ENCODE measurements at places on chromosomes 12 and 14. TPM values are rescaled to one million over a fixed set of nuclear protein-coding genes. Genes with fewer than 3 reads are reported as not detected.

DNA sequence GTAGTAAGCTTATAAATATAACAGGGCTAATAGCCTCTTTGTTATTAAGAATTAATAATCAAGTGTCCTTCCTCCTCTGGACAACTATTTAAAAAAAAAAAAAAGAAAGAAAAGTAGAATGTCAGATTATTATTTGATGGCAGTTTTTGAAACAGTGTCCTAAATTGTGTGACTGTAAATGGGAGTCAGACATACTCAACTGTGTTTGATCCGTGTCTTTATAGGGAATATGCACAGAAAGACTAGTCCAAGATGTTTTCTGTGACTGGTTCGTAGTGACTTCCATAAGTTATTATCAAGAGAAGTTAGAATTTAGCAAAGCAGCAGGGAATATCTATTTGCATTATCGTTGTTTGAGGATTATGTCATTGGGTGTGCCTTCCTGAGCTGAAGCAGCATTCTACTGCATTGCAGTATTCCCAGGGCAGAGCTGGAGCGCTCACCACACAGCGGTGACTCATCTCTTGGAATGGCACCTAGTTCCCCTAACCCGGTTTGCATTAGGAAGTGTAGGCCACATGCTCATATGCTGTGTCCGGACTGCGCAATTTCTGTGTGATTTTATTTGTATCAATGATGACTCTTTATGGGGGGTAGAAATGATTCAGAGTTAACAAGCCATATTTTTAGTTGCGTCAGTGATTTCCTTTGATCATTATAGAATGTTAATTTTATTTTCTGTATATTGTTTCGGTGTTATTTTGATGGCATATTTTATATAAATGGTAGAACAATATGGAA is 7.9 kb downstream of the DYNC1H1 start:
- H3K27me3 ChIP-seq, result no peaks in the 10 kb centered on the region
- H3K4me1 ChIP-seq, result peaks cover 4% of the 10 kb centered on the region

DNA sequence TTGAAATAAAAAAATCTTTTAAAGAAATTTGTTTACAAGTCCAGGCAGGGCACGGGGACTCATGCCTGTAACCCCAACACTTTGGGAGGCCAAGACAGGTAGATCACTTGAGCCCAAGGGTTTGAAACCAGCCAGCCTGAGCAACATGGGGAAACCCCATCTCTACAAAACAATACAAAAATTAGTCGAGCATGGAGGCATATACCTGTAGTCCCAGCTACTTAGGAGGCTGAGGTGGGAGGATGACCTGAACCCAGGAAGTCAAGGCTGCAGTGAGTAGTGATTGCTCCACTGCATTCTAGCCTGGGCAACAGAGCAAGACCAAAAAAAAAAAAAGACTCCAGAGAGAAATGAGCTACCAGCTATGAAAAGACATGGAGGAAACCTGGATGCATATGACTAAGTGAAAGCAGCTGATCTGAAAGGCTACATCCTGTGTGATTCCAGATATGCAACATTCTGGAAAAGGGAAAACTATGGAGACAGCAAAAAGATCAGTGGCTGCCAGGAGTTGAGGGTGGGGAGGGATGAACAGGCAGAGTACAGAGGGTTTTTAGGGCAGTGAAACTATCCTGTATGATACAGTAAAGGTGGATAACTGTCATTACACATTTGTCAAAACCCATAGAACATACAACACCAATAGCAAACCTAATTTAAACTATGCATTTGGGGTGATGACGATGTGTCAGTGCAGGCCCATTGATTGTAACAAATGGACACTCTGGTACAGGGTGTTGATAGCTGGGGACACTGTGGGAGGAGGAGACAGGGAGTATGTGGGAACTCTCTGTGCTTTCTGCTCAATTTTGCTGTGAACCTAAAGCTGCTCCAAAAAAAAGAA is 59.9 kb downstream of the PRKAB1 start:
- H3K27me3 ChIP-seq, result no peaks in the 10 kb centered on the region
- no peaks in the 10 kb centered on the region for H3K36me3 ChIP-seq
- H3K4me3 ChIP-seq, result no peak overlapping the region
- H3K27ac ChIP-seq, result no peak overlapping the region
- no peak for DNase-seq
- no peaks in the 10 kb centered on the region for H3K4me1 ChIP-seq

GRCh38 chr12:85733984-85734383 is 102.2 kb downstream of the RASSF9 start:
- H3K27ac ChIP-seq, result no peak overlapping the region
- no peaks in the 10 kb centered on the region for H3K27me3 ChIP-seq
- H3K4me1 ChIP-seq, result no peaks in the 10 kb centered on the region
- DNase-seq, result no peak
- no peaks in the 10 kb centered on the region for H3K36me3 ChIP-seq

DNA sequence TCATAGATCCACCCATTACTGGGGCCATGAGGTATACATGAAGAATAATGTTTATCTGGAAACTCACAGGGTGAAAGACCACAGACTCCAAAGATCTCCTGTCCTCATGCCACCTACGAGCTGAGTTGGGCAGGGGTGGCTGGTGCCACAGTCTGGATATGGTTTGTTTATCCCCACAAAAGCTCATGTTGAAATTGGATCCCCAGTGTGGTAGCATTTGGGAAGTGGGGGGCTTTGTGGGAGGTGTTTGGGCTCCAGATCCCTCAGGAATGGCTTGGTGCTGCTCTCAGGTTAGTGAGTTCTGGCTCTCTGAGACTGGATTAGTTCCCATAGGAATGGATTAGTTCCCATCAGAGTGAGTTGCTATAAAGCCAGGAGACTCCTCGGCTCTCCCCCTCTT is 192.3 kb upstream of the FSCB start:
- no peak overlapping the region for H3K4me3 ChIP-seq
- H3K4me1 ChIP-seq, result no peaks in the 10 kb centered on the region
- H3K36me3 ChIP-seq, result no peaks in the 10 kb centered on the region
- no peaks in the 10 kb centered on the region for H3K27me3 ChIP-seq
- no peak for DNase-seq
- H3K27ac ChIP-seq, result no peak overlapping the region

DNA sequence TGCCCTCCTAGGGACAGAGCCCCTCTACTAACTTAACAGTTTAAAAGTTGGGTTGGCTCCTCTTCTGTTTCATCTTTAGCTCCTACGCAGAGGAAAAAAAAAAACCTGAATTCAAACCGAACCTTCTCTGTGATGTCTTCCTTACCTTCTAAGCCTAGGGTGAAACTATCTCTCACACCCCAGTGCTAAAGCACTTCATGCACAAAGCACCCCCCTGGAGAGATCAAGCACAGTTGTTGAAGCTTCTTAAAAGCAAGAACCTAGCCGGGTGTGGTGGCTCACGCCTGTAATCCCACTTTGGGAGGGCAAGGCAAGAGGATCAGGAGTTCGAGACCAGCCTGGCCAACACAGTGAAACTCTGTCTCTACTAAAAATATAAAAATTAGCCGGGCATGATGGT is 37.6 kb downstream of the CORO1C start:
- H3K4me3 ChIP-seq, result no peak overlapping the region
- peaks cover 37% of the 10 kb centered on the region for H3K4me1 ChIP-seq
- H3K27ac ChIP-seq, result peak overlapping the region; percentile 86
- no peaks in the 10 kb centered on the region for H3K27me3 ChIP-seq
- DNase-seq, result no peak

- peaks cover 16% of the 10 kb centered on the region for H3K4me1 ChIP-seq
- peak; percentile 62 for DNase-seq
- H3K36me3 ChIP-seq, result no peaks in the 10 kb centered on the region
These were observed 5.2 kb downstream of the FRS2 start for GRCh38 chr12:69475237-69475975.

DNA sequence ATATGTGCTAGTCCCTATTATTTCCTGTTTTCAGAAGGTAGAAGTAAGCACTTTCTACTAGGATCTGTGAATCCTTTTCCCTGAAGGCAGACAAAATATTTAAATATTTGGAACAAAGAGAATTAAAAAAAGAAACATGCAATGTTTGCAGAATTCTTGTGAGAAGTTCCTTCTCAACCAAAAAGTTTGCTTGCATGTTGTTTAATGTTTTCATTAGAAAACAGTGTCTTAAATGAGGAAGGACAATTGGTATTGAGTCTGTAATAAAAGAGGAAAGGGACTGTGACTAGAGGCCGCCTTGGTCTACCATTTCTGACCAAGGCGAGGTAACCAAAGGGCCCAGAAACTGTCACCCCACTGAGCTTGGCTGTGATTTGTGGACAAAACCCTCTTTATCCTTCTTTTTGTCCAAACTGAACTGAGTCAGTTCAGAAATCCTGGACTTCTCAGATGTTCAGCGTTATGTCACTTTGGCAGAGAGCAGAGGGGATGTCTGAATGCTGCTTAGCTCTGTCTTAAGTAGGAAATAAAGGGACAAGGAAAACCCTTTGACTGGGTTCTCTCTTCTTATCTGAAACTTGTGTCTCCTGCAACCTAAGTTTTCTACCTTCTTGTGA is 129.8 kb upstream of the CPM start:
- H3K27me3 ChIP-seq, result no peaks in the 10 kb centered on the region
- H3K36me3 ChIP-seq, result no peaks in the 10 kb centered on the region
- H3K27ac ChIP-seq, result peak overlapping the region; percentile 27
- peak; percentile 8 for DNase-seq
- H3K4me1 ChIP-seq, result peaks cover 10% of the 10 kb centered on the region

DNA sequence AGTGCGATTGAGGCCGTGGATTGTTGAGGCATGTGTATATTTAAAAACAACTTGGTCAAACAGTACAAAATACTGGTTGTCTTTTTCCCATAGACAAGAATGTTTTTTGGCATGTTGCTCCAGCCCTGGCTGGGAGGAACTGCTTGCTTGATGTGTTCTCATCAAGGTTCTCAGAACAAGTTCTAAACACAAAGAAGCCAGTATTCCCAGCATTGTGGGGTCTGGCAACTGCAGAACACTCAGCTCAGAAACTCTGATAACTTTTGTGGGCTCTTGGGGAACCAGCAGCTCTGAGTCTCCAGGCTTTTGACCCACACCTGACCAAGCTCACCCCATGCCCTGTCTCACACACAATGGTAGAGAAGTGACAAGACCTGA is 27.1 kb upstream of the DICER1 start:
- no peaks in the 10 kb centered on the region for H3K36me3 ChIP-seq
- no peak for DNase-seq
- no peaks in the 10 kb centered on the region for H3K27me3 ChIP-seq
- H3K27ac ChIP-seq, result no peak overlapping the region
- H3K4me3 ChIP-seq, result no peak overlapping the region

DNA sequence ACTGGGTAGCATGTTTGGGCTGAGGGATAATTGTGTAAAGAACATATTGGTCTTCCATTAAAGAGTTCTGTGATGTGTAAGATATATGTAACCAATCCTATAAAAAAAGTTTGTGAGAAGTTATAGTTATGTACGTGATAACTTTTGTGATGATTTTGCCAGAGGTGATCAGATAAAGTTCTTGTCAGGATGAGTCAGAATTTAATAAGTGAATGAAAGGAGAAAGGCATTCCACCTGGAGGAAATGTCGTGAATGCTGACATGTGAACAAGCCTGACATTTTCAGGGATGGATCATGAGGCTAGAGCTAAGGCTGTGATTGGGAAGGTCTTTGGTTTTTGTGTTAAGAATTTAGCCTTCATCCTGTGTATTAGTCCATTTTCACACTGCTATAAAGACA is 241.5 kb downstream of the SNAPC1 start:
- H3K4me1 ChIP-seq, result peaks cover 3% of the 10 kb centered on the region
- H3K36me3 ChIP-seq, result no peaks in the 10 kb centered on the region
- DNase-seq, result no peak

DNA sequence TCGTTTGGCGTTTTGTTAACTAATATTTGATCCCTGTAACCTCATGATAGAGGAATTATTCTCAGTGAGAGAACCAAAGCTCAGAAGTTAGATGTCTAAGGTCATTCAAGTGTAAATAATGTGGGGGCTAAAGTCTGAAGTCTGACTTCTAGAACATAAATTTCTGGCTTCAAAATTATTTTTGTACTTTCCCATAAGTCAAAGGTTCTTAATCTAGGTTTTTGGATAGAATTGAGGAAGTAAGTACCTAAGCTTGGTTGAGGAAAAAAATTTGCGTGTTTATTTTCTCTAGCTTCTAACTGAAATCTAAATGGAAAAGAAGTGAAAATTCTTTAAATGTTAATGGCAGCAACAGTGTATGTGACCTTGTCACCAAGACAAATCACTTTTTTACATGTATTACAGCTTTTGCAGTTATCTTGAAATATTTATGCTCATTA is 2.3 kb downstream of the LARP4 start:
- no peak overlapping the region for H3K27ac ChIP-seq
- H3K4me1 ChIP-seq, result peaks cover 3% of the 10 kb centered on the region
- H3K27me3 ChIP-seq, result no peaks in the 10 kb centered on the region
- no peak for DNase-seq
- H3K4me3 ChIP-seq, result no peak overlapping the region
- H3K36me3 ChIP-seq, result no peaks in the 10 kb centered on the region

DNA sequence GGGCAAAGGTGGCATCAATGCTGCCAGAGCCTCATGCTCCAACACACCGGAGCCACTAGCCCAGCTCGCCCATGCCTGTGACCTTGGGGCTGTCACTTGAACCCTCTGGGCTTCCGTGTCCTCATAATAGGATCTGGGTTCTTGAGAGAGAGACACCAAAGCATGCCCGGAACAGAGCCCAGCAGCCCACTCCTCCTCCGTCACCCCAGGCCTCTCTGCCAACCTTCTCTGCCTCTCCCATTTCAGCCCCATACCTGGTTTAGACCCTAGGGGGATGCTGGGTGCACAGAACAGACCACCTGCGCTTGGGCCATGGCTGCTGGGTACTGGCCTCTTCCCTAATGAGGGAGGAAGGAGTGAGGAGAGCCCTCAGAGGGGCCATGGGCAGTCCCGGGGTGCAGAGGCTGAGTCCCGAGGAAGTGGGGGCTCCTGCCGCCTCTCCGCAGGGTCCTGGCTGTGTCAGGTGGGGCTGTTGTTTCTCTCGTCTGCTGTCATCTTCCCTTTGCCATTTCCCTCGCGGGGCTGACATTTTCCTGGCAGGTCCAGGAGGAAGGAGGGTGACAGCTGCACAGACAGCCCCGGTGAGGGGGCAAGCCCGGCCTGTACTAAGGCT is 172.4 kb upstream of the RTL1 start:
- no peak overlapping the region for H3K27ac ChIP-seq
- H3K4me1 ChIP-seq, result peaks cover 26% of the 10 kb centered on the region
- H3K36me3 ChIP-seq, result peaks cover 8% of the 10 kb centered on the region
- no peak overlapping the region for H3K4me3 ChIP-seq
- peaks cover 2% of the 10 kb centered on the region for H3K27me3 ChIP-seq

The CATSPERB gene
- not detected for total RNA-seq

The CLEC1B gene
- not detected for total RNA-seq
